ENCODE measurements at places on chromosomes 5 and 9.

- no peak for DNase-seq
Measured at GRCh38 chr5:120765189-120765588, 301.1 kb downstream of the PRR16 start.

GRCh38 chr5:125812651-125813050 is 610.6 kb upstream of the GRAMD2B start:
- no peak for DNase-seq

DNA sequence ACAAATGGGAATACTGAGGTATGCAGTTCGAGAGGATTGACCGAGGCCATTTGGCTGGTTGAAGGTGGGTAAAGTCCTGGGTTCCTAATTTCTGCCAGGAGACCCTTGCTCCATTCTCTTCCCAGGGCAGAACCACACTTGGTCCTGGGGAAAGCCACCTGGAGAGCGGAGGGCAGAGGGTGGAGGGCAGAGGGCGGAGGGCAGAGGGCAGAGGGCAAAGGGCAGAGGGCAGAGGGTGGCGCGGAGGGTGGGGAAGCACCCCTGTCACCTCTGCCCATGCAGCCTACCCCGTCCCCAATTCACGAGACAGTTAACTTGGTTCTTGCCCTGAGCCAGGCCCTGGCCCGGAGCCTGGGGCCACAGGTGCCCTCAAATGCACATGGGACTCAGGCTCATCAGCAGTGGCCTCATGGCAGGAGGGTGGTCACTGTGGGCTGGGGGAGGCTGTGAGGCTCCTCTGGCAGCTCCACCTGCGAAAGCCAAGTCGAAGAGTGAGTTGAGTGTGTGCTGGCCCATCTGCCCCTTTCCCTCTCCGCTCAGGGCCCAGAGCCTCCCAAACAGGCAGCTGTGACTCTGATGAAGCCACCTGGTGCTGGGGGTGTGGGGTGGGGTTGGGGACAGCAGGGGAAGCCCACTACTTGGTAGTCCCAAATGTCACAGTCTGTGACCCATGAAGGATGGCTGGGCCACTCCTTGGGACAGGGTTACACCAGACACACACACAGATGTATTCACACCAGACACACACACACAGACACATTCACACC is 28.0 kb upstream of the FCN1 start:
- no peak for DNase-seq

DNA sequence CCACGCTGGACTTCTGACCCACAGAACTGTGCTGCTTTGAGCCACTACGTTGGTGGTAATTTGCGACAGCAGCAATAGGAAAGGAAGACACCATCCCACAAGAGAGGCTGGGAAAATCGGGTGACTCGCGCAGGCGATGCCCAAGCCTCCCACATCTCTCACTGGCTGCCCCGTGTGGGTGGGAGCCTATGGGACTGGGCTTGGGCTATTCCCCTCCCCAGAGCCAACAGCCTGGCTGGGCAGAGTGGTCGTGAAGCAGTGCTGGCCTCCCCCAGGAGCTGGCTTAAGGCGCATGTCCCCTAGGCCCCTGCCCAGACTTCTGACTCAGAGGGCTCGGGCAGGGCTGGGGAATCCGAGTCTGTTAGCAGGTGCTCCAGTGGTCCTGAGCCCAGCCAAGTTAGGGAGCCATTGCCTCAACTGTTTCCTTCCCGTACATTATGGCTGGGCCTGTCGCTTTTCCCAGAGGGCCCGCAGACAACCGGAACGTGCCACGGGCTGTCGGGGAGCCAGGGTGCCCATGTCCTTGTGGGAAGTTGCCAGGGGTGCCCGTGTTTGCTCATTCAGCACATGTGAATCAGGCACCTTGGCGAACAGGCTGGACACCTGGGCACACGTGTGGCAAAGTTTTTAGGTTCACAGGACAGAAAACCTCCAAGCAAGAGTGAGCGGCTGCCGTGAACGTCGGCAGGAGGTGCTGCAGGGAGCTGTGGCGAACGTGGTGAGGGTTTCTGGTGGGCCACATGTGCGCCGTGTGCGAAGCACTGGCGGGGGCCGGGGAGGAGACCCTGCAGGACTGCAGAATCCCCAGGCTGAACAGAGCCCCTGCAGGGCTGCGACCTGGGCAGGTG is 7.0 kb upstream of the RASGEF1C start:
- DNase-seq, result no peak

DNA sequence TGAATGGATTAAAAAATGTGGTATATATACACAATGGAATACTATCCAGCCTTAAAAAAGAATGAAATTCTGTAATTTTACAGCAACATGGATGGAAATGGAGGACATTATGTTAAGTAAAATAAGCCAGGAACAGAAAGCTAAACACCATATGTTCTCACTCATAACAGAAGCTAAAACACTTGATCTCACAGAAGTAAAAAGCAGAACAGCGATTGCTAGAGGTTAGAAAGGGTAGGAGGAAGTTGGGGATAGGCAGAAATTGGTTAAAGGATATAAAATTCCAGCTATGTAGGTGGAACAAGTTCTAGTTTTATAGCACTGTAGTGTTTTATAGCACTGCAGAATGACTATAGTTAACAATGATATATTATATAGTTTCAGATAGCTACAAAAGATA is 15.8 kb downstream of the MARCHF3 start:
- no peak for DNase-seq

GRCh38 chr9:93815135-93815534 is 140.0 kb downstream of the BARX1 start:
- DNase-seq, result no peak

- DNase-seq, result no peak
Measured at GRCh38 chr5:73897893-73898292, 271.9 kb downstream of the ARHGEF28 start.

DNA sequence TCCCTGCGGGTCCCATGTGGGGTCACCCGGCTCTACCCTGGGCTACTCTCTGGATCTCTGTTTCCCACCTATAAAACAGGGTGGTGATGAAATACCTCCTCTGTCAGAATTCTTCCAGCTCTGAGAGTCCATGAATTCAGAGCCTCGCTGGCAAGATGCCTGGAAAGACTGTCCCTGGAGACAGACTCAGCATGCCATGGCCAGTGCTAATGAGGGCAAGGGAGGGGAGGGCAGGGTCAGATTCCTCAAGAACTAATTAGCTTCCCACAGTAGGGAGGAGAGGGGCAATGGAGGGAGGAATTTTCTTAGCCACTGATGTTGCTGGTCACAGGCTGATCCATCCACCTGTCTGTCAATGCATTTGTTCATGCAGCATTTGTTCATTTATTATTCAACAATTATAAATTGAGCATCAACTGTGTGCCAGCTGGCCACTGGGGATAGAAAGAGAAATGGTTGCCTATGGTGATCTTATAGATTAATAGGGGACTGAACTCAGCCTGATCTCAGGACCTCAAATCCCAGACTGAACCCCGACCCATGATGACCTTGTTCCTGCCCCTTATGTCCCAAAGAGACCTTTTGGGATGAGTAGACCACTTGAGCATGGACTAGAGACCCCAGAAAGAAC is 4.7 kb downstream of the SYNPO start:
- no peak for DNase-seq

GRCh38 chr9:86705490-86705889 is 241.8 kb downstream of the GAS1 start:
- no peak for DNase-seq

DNA sequence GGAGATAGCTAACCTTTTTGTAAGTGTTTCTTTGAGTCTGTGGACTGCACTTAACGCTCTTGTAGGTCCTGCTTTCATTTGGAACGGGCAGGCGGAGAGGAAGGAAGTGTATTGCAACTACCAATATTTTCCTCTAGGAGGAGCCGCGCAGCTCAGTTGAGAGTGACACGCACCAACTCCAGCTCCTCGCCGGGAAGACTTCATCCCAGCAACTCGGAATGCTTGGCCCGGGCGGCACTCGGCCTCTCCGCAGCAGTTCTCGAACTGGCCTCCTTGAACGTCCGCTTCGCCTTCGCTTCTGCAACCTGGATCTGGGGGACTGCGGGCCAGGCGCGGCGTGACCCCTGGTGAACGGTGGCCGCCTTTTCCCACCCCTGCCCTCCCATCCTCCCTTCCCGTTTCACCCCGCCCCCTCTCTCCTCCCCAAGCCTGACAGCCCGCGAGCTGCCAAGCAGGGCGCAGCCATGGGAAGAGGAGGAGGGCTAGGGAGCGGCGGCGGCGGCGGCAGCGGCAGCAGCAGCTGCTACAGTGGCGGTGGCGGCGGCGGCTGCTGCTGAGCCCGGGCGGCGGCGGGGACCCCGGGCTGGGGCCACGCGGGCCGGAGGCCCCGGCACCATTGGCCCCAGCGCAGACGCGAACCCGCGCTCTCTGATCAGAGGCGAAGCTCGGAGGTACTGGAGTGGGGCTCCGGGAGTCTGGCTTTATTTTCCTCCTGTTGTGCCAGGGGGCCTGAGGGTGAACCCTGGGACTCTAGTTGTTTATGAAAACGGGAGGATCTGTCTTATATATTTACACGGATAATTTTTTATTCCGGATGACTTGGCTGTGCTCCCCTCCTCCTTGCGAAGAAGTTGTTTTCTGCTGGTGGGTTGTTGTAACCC is at the start of gene GHR:
TSS of gene GHR (plus strand) at position 155 of the 881 bp plus-strand sequence. CDS start 142,436 bp downstream, outside the sequence.
- peak; percentile 66 for DNase-seq

DNA sequence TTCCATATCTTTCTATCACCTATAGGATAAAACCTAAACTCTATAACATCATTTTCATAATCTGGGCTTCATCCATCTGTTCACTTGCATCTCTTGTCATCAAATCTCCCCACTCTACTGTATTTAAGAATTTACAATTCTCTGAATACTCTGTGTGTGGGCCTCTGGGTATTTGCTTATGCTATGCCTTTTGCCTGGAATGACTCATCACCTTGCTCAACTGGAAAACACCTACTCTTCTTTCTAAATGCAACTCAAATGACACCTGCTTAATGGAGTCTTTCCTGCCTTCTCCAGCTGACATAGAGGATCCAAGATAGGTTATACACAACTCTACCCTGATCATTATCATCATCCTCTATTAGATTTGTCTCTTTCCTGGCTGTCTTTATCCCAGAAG is 421.7 kb downstream of the SPATA31D1 start:
- no peak for DNase-seq

- DNase-seq, result no peak
Measured at GRCh38 chr9:111622626-111623025, 8.5 kb upstream of the DNAJC25 start.

DNA sequence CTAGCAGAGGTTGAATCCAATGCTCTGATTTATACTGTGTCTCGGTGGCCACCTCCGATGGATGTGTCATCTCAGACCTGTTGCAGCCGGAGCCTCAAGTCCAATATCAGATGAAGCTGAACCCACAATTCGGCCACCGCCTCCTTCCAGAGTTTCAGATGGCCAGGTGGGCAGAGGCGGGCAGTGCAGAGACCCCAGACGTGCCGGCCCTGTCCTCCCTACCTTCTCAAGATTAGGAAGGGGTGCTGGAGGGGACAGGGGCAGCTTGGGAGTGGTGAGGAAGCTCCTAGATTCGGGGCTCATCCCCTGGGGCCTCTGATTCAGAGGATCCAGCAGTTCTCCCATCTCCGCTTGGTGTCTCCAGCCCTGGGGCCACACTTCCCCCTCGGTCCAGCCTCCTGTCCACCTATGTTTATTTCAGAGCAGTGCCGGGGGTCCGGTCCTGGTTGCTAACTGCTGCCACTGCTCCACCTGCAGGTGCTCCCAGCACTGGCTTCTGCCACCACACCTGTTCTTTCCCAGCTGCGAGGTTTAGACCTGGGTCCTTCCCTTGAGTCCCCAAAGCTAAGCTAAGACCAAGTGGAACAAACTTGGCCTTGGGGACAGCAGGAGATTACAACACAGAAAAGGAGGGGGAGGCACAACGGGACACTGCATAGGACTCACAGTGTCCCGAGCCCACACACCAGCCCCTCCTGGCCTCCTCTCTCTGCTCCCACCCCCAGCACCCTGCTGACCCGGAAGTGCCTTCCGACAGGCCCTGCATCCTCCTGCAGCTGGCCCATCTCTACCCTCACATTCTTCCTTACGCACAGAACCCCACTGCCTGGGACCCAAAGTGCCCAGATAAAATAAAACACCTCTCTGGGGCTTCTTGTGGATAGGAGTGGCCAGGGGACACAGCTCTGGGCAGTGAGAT is 81.6 kb downstream of the NTNG2 start:
- no peak for DNase-seq

- no peak for DNase-seq
Measured at GRCh38 chr9:78871452-78872331, 574.8 kb downstream of the PSAT1 start.

DNA sequence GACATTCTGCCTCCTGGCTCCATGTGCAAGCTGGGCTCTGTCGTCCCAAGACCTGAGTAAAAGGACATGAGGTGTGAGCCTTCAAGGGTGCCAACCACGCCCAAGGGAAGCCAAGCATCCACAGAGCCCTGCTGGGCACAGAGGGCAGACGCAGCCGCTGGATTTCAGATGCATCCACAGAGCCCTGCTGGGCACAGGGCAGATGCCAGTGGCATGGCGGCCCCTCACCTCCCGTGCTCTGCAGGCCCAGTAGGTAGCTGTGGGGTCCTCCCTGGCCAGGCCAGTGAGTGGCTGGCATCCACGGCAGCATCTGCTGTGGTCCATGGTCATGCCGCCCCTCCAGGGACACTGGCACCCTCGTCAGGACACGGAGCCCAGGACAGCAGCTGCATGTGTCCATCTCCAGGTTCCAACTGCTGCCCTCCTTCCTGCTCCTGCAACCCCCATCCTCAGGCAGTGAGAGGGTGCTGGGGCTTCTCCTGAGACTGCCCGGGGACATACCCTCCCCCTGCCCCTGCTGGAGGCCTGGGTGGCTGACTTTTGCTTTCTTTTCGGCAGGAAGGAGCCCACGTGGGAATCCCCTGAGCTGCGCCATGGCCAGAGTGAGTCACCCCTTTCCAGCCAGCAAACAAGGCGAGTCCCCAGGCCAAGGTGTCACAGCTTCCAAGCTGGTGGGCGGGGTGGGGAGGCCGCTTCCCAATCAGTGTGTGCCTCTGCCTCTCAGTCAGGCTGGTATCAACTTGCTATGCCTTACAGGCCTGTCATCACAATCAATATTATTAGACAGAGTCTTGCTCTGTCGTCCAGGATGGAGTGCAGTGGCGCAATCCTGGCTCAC is 4.0 kb upstream of the TRAF2 start:
- peak; percentile 88 for DNase-seq

DNA sequence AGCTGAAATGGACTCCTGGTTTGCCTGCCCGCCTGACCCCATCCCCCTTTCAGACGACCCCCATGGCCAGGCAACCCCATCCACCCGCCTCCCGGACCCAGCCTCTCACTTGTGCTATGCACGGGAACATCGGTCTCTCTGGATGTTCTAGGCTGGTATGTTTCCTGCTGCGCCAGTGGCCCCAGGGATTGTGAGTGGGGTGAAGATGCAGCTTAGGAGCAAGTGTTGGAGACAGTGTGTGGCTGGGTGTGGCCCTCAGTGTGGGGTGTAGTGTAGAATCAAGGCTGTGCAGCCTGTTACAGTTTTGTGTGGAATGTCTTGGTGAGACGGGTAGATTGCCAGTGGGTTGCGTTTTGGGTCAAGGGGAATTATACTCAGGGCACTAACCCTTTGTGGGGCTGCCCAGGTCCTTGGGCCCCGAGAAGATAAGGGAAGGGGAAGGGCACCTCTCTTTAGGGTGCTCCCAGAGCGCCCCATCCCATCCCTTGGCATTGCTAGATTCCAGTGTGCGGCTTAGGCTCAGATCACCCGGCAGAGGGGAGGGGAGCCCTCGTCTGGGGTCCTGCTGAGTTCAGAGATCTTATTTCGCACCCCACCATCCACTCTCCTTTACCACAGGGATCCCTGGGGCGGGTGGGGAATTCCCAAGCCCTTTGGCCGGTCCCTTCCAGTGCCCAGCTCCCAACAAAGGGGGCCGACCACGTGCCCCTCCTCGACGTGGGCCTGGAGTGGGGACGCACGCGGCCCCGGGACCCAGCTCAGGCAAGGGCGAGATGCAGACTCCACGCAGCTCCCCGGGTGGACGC is 4.6 kb downstream of the IER5L start:
- no peak for DNase-seq

- DNase-seq, result no peak
Measured at GRCh38 chr5:137615171-137615775, 116.1 kb upstream of the SPOCK1 start.

GRCh38 chr9:20447291-20447690 is 175.0 kb downstream of the MLLT3 start:
- no peak for DNase-seq

All from GM13977 (cell line).